GM04503 (cell line): ENCODE measurements at places on chromosomes 1 and 21.

GRCh38 chr1:19014765-19015164, 58.3 kb upstream of the IFFO2 start:
- DNase-seq = no peak

GRCh38 chr1:145997016-145997717, 788 bp upstream of the TXNIP start:
- DNase-seq = no peak

GRCh38 chr21:36481639-36482038, 1.7 kb upstream of the CLDN14 start:
- DNase-seq = no peak

DNA sequence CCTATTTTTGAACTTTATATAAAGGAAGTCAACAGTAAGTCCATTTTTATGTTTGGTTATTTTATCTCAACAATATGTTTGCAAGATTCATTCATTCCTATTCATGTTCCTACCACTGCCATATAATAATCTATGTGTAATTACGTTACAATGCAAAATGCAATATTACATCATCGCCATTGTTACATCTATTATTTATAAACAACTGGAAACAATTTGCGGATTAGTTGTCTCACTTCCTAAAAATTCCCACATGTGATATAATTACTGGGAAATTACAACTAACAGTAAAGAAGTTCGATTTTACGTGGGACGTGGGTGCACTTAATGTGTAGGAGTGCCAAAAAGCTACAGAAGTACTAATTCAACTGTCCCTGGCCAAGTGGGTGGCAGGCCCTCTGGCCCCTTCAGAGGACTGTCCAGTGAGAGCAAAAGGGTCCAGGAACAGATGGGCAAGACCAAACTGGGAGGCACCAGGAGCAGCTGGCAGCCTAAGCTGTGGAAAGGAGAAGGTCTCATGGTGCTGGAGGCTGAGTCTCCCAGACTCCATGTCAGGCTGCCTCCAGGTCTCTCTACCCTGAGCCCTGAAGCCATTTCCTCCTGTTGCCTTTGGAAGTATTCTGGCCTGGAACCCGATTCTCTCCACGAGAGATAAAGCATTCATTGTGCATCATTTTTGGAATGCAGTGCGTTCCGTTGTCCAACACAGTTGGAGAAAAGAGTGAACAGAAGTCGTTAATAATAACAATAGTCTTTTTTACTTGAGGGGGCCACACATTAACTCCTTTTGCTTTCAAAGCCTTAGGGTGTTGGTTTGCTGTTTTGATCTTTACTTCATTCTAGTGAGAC, 42.9 kb downstream of the TNNT2 start:
- no peak for DNase-seq

DNA sequence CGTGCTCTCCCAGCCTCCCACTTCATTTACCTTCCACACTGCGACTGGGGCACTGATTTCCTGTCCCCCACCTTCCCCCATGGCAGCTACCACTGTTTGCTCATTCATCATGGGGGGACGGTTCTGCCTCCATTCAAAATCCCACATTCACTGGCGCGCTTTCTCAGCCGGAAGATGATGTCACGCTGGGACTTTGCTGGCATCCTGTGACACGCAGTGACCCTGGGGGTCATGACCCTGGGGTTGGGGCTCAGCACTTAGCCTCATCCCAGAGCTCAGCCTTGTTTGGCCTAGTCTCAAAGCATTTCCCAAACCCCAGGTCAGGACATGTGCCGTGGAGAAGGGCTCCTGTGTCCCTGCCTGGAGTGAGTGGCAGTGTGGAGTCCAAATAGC, 582 bp upstream of the KCNAB2 start:
- no peak for DNase-seq

DNA sequence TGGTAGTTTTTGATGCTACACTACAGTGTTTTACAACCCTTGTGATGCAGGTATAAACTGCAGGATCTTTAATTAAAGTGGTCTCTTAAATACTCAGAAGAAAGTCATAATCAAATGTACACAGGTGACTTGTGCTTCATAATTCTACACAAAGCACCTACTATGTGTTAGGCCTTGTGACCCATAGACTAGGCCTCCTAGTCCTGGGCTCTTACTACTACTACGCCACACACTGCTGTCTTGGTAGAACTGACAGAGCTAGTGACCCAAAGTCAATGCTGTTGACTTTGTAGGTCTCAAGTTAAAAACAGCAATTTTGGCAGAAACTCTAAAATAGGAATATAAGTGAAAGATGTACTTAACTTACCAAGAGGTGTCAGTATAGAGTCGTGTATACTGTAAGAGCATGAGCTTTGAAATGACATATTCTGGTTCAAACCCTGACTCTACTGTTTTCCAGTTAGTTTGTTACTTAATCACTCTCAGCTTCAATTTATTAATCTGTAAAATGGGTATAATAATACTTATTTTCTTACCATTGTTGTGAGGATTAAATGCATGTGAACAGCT, 48.6 kb upstream of the LMO4 start:
- DNase-seq = no peak

GRCh38 chr1:41243079-41243385, 926 bp upstream of the SCMH1 start:
- DNase-seq = no peak

DNA sequence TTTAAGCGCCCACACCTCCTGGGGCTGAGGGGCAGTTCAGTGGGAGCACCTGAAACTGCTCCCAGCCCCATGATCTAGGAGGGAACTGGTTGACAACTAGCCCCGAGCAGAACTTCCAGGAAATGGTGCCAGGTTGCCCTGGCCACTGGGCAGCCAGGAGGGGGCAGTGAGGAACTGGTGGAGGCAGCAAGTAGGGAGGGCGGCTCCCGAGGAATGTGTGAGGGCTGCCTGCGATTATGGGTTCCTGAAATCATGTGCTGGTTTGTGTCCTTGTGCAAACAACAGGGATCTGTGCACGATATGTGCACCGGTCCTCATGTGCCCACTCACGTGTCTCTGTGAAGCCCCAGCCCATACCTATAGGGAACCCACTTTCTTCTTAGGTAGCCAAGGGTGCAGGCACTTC, 9.9 kb downstream of the GPR3 start:
- DNase-seq = no peak

DNA sequence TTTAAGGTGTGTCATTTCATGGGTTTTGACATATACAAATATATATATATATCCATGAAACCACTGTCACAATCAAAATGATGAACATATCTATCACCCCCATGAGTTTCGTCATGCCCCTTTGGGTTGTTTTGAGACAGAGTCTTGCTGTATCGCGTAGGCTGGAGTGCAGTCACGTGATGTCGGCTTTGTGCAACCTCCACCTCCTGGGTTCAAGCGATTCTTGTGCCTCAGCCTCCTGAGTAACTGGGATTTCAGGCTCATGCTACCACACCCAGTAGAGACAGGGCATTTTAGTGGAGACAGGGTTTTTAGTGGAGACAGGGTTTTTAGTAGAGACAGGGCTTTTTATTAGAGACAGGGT, 8.0 kb downstream of the HJV start:
- no peak for DNase-seq

- DNase-seq = no peak
Observed at GRCh38 chr1:109977225-109977624, 7.3 kb upstream of the AHCYL1 start.

- DNase-seq = no peak
Observed at GRCh38 chr1:111990878-111991718, 1.6 kb upstream of the KCND3 start.

DNA sequence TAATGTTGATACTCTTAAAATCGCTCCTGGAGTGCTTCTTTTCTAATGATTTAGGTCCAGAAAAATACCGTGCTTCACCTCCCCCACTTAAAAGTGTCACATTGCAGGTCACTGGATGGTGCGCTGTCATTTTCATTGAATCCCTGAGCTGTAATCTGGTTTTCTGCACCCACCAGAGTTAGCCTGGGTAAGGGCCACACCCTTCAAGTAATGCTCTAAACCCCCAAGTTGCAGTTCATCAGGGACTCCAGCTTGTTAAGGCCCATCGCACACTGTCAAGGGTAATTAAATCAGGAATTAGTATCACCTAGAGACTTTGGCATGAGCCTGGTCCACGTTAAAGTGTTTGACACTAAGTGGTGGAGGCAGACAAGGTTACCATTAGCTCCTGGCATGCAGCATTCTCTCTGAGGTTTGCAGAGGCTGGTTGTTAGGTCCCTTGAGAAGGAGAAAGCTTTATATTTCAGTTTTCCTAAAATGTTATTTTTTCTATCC, 34.0 kb downstream of the ASTN1 start:
- no peak for DNase-seq

- no peak for DNase-seq
Observed at GRCh38 chr1:160326418-160326817, 16.6 kb downstream of the COPA start.

GRCh38 chr1:17078991-17079868, 25.4 kb upstream of the SDHB start:
- no peak for DNase-seq

DNA sequence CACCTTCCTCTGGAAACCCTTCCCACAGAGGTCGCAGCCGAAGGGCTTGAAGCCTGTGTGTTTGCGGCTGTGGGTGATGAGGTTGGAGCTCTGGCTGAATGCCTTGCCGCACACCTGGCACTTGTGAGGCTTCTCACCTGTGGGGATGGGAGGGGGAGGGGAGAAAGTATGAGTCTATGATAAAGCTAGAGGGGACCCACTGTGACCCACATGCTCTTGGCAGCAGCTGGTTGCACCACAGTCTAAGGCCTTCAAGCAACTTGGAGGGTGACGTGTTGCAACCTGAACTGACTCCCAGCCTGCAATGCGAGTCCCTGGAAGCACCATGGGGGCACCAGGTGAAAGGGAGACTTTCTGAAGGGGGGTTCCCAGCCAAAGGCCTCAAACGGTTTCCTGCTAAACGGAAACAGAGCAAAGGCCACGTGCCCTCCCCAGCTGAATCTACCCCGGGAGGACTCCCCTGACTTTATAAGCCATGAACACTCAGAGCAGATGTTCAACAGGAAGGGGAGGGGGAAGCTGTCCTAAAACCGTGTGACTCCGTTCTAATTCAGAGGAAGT, 10.6 kb downstream of the GFI1 start:
- DNase-seq = no peak

GRCh38 chr21:45528028-45528705, 14.1 kb downstream of the SLC19A1 start:
- DNase-seq = no peak

DNA sequence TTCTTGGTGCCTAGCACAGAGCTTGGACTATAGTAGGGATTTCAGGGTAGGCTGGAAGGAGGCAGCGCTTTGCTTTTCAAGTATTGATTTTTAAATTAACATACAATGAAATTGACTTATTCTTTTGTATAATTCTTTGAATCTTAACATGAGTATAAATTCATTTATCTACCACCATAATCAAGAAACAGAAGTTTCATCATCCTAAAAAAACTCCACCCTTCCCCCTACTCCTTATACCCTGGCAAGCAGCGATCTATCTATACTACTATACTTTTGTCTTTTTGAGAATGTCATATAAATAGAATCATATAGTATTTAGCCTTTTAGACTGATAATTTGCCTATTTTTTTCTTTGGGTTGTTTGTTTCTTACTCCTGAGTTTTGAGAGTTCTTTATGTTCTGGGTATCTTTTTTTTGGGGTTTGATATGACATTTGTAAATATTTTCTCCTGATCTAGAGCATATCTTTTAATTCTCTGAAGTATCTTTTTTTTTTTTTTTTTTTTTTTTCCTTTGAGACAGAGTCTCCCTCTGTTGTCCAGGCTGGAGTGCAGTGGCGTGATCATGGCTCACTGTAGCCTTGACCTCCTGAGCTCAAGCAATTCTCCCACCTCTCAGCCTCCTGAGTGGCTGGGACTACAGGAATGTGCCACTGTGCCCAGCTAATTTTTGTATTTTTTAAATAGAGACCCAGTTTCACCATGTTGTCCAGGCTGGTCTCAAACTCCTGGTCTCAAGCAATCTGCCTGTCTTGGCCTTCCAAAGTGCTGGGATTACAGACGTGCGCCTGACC, 6.4 kb downstream of the RPS6KC1 start:
- DNase-seq = no peak

GRCh38 chr21:45403133-45403824, 1.7 kb upstream of the COL18A1 start:
- no peak for DNase-seq

- no peak for DNase-seq
Observed at GRCh38 chr1:31910933-31911332, 27.2 kb downstream of the PTP4A2 start.

DNA sequence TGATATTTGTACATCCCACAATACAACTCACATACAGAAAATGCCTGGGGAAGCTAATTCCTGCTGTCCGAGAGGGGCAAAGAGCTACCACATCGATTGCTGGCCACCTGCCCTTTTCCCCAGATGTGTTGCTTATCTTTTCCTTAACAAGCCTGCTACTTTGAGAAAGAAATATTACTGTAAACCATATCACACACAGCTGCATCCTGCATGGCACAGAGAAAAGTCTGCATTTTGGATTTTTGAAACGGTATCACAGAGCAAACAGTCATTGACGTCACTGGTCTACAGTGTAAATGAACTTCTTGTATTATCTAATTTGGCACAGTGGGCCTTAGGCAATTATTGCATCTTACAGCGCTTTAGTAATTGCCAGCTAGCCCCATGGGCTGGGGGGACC, 164.7 kb downstream of the CLIC6 start:
- no peak for DNase-seq

DNA sequence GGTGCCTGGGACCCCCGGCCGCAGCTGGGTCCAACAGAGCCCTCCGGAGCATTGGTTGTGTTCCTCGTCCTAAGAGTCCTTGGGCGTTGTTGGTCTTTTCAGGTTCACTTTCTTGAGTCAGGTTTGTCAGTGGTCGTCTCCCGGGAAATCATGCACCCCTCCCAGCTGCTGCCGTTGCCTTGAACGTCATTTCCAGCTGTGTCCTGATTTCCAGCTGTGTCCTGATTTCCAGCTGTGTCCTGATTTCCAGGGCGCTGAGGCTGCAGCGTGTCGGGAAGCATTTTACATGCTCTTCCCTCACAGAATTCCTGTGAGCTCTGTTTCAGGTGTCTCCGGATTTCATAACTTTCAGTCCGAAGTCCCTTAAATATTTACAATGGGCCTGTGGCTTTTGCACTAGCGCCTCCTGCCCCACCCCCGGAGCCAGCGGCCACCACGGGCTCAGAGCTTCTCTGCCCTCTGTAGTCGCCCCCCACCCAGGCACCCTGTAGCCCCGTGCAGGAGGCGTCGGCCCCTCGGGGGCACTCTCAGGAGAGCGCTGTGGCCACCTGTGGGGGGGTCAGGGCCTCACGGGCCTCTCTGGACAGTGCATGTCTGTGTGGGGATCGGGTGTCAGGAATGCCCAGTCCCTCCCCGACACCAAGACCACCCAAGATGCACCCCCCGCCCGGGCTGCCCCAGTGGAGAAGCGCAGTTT, 66.7 kb downstream of the COL18A1 start:
- DNase-seq = no peak

- peak; percentile 3 for DNase-seq
Observed at GRCh38 chr1:201224666-201225370, 34.2 kb downstream of the IGFN1 start.
